ENCODE measurements at places on chromosomes 16 and 17.

DNA sequence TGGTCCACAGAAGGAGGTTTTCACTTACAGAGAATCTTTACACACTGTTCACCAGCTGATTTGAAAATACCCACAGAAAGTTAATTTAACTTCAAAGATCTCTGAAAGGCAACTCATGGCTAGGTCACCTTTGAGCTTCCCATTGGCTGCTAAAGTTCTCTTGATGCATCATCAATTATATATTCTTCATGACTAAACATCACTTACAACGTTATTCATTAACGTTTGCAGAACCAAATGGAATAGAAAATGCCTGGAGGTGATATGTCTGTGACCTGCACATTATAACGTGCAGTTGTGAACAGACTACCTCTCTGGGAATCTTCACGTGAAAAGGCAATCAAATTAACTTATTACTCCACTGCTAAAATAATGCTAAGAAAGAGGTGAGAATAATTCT lies 238.5 kb downstream of the ZFHX3 start:
- DNase-seq = no peak

GRCh38 chr17:77185137-77185536 lies 44.4 kb downstream of the SEC14L1 start:
- no peak for DNase-seq

DNA sequence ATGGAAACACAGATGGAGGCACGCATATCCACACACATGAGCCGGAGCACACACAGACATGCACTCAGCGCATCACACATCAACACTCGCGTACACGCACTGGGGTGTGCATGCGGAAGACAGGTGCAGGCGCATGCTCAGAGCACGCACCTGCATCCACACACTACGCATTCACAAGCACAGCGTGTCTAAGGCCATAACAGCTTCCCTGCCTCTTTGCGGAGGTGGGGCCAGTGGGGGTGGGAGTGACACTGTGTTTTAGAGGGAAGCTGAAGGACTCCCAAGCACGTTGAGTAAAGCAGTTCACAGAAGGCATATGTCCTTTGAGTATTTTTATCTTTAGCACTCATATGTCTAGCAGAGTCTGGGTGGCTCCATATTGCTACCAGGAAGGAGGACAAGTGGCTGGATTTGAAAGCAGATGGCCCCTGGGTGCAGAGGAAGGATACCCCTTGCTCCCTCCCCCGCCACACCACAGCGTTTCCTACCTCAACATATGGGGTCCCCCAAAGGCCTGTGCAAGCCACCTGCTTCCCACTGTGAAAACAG lies 68.6 kb upstream of the TOB1 start:
- no peak for DNase-seq

GRCh38 chr17:27247071-27247957 lies 46.6 kb upstream of the WSB1 start:
- DNase-seq = no peak

GRCh38 chr16:11658896-11659708 lies 9.2 kb upstream of the SNN start:
- no peak for DNase-seq

GRCh38 chr16:71630808-71631207 lies 4.8 kb downstream of the MARVELD3 start:
- no peak for DNase-seq

DNA sequence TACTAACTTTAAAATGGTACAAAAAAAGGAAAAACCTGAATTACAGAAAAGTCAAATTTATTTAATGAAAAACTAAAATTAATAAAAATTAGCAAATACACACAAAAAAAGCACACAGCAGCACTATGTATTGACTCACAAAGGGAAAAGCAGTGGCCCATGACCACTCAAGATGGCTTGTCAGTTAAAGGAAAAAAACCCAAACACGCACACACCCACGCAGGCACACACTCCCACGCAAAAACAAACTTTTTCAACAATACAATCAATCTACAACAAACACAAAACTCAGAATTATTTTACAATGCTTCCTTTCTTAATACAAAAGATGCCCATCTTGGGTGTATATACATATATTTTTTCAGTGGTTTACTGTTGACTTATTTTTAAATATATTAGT lies 24.2 kb downstream of the SIAH1 start:
- DNase-seq = no peak

DNA sequence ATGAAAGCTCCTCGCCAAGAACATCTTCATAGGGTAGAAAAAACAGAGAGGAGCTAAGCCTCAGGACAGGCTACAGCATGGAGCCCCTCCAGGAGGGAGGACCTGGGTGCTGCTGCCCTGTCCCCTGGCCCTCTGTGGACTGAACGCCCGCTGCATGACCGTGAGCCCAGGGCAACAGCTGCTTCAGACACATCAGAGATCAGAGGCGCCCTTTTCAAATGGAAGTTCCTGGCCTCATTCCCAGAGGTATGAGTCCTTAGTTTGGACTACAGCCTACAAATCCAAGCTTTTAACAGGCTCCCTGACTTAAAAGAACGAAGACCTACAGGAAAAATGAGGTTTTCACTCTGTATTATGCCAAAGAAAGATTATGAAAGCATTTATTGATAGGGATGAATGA lies 48.5 kb downstream of the ZNF18 start:
- no peak for DNase-seq

GRCh38 chr17:77782201-77782600 lies 176.3 kb upstream of the TNRC6C start:
- no peak for DNase-seq

DNA sequence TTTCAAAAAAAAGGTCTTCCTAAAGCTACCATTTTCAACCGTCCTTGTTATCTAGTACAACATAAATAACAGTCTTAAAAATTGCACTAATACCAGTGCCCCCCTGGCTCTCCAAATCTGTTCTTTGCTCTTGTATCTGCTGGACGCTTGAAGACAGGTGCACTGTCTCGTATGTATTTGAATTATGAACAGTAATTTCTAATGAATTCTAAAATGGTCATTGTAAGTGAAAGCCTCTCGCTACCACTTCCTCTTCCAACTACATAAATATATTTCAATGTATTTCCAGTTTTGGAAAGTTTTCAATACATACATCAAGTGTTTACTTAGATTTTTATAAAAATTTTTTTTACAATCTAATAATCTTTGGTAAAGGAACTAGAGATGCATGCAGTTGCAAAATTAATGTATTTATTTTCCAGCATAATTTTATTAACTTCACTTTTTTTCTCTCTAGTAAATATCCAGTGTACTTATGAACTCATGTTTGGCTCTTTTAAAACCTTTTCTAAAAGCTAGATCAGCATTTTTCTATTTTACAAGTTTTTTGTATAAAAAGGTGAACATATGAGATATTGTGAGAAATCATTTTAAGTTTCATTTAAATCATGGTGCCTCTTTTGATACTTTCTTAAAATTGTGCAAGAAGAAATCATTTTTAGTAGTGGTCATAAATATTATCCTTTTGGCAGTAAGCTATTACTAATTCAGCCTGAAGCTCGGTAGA lies 31.0 kb downstream of the ERCC4 start:
- DNase-seq = no peak

DNA sequence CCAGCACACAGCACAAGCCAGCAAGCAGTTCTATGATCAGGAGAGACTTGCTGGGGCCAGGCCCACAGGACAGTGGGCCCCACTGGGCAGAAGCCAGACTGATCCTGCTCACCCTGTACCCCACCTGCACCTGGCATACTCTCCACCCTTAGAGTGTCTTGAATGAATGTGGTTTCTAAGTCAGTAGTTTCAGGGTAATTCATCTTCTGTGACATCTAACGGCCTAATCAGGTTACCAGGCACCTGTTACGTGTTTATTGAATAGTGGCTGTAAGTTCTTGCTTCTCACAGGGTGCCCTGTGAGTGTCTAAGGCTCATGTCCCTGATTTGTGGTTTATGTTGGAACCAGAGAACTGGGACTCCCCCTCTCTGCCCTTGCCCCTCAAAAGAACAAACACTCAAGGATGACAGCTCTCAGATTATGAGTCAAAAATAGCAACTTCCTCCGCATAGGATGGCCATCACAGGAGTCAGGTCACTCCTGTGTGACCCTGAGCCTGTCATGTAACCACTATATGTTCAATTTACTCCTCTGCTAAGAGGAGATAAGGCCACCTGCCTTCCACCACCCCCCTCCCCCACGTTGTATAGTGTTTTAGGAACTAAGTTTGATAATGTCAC lies 7.0 kb upstream of the OR2C1 start:
- DNase-seq = no peak

- no peak for DNase-seq
These were observed 16.4 kb upstream of the SMIM36 start for GRCh38 chr17:55527540-55528118.

- DNase-seq = no peak
These were observed 42.5 kb upstream of the ASIC2 start for GRCh38 chr17:33335491-33336173.

DNA sequence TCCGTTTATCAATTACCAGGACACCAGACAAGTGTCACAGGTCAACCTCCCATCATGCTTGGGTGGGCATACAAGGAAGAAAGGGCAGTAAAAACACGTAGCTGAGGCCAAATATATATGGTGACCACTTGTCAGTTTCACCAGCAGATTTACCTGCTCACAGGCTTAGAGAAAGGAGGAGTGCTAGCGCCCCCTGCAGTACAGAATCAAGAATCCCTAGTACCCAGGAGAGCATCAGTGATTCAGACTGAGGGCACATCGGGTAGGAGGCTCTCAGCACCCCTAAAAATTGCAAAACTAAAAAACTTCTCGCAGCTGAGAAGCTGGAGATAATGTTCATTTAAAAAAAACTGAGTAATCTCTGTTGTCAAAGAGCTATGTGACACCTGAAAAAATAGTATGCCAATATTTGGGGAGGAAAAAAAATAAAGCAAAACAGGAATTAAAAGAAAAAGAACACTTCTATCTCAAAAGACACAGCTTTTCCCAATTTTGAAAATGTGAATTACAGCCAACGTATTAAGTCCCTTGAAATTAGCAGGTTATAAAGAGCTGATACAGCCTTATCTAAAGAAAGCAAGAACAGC lies 21.2 kb upstream of the MON1B start:
- DNase-seq = peak; percentile 32

DNA sequence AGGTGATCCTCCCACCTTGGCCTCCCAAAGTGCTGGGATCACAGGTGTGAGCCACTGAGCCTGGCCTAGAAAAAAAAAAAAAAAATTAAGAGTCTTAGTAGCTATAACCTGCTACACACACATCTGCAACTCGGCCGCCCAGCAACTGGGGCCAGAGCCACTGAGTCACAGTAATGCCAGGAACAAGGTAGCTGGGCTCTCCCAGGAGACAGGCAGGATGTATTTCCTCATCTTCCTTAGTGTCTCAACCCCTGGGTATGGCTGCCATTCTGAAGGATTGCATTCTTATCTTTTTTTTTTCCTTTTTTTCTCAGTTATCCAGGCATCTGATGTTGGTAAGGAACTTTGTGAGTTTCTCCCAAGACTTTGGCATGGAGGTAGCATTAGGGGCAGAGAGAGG lies 7.1 kb upstream of the PSMD3 start:
- no peak for DNase-seq

GRCh38 chr16:424033-424622 lies 1.3 kb upstream of the RAB11FIP3 start:
- DNase-seq = no peak

DNA sequence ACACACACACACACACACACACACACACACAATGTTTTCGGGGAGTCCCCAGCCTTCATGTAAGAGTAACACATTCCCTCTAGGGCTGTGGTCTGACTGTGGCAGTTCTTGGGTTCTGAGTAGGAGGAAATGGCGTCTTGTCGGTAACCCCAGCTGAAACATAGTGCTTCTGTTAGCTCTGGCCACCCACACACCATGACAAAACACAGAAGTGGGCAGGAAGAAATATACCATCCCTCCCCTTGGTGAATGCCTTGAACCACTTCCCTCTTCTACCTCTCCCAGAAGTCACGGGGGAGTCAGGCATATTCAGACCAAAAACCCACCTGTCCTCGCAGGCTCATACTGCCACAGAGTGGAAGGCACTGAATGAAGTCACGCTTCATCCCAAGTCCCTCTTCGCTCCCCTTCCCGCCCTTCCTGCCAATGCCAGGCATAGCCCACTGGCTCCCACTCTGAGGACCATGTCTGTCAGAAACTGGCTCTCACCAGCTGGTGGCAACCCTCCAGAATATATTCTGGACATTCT lies 11.5 kb downstream of the SLC35B1 start:
- peak; percentile 58 for DNase-seq

DNA sequence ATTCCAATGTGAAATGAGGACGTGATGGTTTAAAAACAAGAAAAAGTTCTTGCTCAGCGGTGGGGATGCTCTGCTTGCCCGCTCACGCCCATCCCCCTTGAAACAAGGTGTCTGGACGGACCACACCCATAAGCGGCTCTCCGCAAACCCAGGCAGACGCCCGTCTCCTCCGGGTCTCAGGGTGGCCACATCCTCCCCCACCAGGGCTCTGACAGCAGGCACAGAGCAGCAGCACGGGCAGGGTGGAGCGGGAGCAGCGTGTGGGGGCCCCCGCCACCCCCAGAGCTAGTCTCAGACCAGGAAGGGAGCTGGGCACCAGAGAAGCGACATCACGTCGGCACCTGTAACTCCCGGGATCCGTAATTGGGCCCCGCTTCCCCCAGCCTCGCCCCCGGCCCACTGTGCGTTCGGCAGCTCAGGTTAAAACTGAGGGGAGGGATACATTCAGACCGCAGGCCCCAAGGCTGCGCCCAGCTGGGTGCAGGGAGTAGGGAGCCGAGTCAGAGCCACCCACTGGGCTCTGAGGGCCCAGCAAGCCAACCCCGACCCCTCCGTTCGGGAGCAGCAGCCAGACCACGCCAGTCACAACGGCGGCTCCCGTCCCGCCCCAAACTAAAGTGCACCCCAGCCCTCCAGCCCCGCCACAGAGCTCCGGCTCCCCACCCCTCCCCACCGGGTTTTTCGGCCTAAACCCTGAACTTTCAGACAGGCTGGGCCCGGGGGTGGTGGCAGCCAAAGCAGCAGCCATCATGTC lies 22.0 kb downstream of the CLUH start:
- no peak for DNase-seq

DNA sequence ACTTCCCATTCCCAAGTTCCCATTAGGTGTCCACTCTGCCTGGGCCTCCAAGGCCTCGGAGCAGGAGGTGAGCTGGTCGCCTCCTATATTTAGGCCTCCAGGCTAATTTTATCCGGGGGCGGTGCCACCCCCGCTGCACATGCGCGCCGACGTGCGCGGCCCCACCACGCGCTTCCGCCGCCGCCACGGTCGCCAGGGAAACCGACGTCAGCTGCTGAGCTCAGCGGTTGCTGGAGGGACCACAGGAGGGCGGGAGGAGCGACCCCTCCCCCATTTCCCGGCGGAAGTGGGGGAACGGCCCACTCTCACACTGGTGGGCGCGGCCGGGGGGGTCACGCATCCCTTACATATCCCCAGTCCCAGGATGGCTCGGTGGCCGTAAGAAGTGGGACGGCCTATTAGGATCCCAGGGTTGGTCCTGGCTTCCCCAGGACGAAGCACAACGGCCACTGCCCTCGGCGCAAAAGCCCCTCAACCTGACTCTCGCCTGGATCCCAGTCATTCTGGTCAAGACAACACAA lies 1.0 kb downstream of the PER1 start:
- peak; percentile 87 for DNase-seq

GRCh38 chr17:15470536-15470935 lies 3.1 kb upstream of the CDRT4 start:
- no peak for DNase-seq

- DNase-seq = no peak
These were observed 4.8 kb downstream of the IGFALS start for GRCh38 chr16:1788708-1789100.

All from stimulated activated CD4-positive, alpha-beta T cell treated with anti-CD3 and anti-CD28 coated beads, Interleukin-4, amount 100 ng/mL, for 1 hour (primary cell).